ENCODE measurements at places on chromosomes 2 and 18.

GRCh38 chr2:239166201-239166834, 234.5 kb downstream of the HDAC4 start:
- DNase-seq, result no peak

GRCh38 chr2:137154946-137155345, 389.6 kb downstream of the THSD7B start:
- DNase-seq, result no peak

DNA sequence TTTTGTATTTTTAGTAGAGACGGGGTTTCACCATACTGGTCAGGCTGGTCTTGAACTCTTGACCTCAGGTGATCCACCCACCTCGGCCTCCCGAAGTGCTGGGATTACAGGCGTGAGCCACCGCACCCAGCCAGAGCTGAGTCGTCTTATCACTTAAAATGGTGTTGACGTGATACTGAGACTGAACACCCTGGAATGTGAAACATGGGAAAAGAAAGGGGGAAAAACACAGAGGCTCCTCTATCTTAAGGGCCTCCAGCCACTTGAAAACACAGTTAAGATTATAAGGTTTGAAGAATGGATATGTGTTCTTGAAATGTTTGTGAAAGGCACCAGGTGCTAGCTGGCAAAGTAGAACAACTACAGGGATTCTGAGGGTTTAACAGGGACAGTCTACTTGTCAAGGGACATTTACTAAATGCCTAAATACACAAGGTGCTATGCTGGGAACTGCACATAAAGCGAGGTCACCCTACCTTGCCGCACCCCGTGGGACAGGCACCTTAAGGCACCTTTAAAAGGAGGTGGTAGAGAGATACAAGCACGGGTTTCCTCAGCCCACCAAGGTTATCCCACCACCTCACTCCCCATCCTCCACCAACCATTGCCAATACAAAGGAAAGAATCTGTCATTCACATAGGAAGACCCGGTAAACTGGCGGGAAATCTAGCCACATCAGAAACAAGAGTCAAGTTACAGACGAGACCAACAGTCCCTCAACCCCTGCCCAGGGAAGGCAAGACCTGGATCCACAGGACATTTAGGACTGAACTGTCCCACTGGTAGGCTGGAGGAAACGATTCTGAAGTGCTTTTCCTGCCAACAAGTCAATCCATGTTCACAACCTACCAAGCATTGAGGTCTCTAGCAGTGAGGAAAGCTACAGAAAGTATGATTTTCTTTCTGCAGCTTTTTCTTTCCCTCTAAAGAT, 43.4 kb downstream of the STK39 start:
- DNase-seq, result no peak

- DNase-seq, result no peak
Observed at GRCh38 chr2:24238158-24238557, 63.3 kb downstream of the FAM228A start.

- no peak for DNase-seq
Observed at GRCh38 chr2:66839551-66840320, 404.8 kb downstream of the MEIS1 start.

- DNase-seq, result no peak
Observed at GRCh38 chr2:215567504-215567903, 131.6 kb upstream of the FN1 start.

- DNase-seq, result no peak
Observed at GRCh38 chr18:22200611-22201225, 31.3 kb downstream of the GATA6 start.

DNA sequence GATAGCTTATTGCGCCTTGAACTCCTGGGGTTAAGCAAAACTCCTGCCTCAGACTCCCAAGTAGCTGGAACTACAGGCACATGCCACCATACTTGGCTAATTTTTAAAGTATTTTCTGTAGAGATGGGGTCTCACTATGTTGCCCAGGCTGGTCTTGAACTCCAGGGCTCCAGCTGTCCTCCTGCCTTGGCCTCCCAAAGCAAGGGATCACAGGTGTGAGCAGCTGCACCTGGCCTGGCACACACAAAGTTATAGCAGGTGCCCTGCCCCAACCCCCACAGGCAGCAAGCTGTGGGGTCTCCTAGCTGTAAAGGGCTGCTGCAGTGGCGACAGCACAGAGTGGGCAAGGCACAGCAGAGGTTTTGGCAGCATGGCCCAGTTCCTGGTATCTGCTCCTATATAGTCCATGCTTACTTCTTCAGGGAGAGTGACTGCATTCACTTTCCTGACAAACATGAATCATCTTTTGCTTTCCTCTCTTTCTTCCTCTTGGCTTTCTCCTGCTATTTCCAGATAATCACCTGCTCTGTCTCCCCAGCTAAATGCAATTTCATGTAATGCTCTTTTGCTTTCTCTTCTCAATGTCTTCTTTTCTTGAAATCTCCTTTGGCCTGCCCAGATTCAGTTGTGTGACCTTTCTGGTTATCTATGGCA, 27.3 kb upstream of the METAP1D start:
- no peak for DNase-seq

GRCh38 chr2:176118601-176119339, 2.2 kb downstream of the HOXD10 start:
- DNase-seq, result no peak

DNA sequence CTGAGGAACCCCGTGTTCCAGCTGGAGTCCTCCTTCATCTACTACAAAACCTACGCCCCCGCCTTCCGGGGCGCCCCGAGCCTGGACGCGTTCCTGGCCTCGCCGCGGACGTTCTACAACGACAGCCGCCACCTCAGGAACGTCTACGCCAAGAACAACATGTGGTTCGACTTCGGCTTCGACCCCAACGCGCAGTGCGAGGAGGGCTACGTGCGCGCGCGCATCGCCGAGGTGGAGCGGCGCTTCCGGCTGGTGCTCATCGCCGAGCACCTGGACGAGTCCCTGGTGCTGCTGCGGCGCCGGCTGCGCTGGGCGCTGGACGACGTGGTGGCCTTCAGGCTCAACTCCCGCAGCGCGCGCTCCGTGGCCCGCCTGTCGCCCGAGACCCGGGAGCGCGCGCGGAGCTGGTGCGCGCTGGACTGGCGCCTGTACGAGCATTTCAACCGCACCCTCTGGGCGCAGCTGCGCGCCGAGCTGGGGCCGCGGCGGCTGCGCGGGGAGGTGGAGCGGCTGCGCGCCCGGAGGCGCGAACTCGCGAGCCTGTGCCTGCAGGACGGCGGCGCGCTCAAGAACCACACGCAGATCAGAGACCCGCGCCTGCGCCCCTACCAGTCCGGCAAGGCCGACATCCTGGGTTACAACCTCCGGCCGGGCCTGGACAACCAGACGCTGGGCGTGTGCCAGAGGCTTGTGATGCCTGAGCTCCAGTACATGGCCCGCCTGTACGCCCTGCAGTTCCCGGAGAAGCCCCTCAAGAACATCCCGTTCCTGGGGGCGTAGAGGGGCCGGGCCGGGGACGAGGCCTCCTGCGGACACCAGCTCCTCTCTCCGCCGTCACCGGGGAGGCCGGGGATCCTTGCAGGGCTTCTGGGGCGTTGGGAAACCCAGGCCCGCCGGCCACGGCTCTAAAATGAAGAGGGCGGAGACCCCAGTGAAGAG, 5.3 kb upstream of the NEU4 start:
- DNase-seq, result no peak

- DNase-seq, result no peak
Observed at GRCh38 chr18:2146092-2146491, 425.2 kb downstream of the METTL4 start.

- no peak for DNase-seq
Observed at GRCh38 chr2:71646028-71646427, 192.7 kb downstream of the DYSF start.

- DNase-seq, result no peak
Observed at GRCh38 chr18:62186499-62186773, 420 bp downstream of the PIGN start.

GRCh38 chr2:44769349-44770011, 172.0 kb upstream of the SIX3 start:
- no peak for DNase-seq

DNA sequence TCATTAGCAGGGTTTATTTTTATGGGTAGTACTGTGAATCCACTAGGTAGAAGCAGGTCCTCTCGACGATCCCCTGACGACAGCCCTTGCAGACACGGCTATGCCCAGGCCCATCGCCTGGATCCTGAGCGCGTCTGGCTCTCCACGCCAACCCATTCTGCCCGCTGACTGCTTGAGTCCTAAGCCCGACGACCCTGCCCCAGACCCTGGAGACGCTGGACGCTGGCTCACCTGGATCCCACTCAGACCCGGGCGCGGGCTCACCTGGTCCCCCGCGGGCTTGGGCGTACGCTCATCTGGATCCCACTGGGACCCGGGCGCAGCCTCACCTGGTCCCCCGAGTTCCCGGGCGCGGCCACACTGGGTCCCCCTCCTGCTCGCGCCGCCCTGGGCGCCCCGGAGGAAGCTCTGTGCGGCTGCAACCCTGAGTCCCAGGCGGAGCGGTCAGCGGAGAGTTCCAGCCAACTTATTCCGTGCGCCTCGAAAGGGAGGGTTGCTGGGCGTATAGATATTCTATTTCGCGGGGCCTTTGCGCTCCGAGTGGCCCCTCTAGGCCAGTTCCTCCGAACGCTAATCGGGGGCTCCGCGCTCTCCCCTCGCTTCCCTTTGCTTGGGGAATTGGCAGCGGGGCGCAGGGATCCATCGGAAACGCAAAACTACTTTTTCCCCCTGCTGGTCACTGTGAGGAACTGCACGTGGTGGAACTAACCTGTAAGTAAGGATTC, 22.4 kb upstream of the RMP24 start:
- DNase-seq, result peak; percentile 14

DNA sequence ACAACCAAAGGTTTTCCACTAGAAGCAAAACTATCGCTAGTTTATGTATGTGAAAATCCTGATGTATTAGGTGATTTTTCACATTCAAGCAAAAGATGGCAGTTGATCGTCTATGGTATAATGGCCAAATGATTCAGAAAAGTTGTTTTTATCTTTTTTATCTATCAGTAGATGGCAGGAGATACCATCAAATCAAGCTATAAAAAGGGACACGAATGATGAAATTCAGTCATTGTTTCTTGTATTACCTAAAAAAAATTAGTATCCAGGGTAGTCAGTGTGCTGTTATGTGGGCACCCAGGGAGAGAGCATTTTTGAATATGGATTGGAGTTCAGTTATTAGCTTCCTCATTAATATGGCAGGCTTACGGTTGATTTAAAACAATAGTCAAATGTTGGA, 22.9 kb upstream of the CAVIN2 start:
- no peak for DNase-seq
